ENCODE measurements at places on chromosomes 2 and 18. TPM values are rescaled to one million over a fixed set of nuclear protein-coding genes. Genes with fewer than 3 reads are reported as not detected.

ABCB11 gene
- total RNA-seq, result not detected

KANSL1L gene
- 5.0 TPM for total RNA-seq

IL36A gene
- not detected for total RNA-seq

ANKRD62 gene
- not detected for total RNA-seq

ARHGEF4 gene
- total RNA-seq, result 0.51 TPM

- DNase-seq, result no peak
Observed at GRCh38 chr18:14086458-14087231, 45.6 kb downstream of the ZNF519 start.

DNA sequence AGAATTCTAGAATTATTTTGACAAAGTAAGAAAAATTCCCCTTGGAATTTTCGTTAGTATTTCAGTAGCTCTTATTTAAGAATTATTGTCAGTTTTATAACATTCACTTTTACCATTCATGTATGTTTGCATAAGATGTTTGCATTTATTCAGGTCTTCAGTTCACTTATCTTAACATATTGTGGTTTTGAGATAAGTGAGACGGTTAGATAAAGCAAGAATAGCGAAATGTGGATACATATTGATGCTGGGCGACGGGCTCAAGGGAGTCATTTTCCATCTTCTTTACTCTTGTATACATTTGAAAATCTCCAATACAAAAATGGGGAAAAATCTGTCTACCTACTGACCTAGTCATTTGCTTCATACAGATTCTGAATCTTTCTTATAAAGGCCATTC lies 156.7 kb upstream of the HDAC4 start:
- no peak for DNase-seq

GRCh38 chr2:15315411-15315810 lies 245.7 kb downstream of the NBAS start:
- DNase-seq, result no peak

DNA sequence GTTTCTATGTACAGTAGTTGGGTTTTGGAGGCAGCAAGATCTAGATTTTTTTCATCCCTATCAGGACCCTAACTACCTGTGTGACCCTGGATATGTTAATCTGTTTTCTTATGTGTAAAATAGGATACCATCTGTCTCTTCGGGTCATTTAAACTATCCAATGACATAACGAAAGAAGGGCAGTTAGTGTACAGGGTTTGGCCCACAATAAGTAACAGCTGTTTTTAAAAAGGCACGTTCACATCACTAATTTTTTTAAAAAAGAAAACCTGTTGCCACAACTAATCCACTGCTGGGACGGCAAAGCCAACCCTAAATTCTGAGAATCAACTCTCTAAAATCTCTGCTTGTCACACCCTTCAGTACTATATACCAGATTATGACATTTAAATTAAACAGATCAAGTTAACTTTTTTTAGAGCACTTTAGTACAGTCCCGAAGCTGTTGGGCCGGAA lies 869 bp downstream of the USP40 start:
- no peak for DNase-seq

GRCh38 chr2:236654496-236654895 lies 84.9 kb downstream of the ACKR3 start:
- DNase-seq, result no peak

DNA sequence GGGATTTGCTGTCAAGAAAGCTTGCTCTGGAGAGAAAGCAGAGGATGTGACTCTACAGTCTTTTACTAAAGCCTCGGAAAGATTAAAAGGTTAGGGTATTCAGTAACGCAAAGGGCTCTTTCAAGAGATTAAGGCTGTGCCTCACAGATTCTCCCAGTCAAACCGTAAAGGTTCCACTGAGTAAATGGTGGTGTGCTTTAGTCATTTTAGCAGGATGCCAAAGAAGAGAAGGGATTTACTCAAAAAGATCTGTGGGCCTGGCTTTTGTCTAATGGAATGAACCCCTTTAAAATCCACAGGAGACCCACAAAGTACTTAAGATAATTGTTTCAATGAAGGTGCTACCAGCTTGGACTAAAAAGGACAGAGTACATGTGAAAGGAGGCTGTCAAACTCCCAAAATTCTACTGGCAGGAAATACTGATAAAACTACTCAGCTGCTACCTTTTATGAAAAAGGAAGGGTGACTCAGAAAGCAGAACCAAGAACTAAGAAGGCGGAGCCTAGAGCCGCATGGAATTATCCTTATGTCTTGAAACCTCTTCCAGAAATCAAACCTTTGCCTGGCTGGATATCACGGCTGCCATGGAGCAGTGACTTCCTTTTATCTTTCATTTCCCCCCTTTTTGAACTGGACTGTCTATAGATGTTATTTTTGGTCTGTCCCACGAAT lies 670.2 kb upstream of the ZEB2 start:
- no peak for DNase-seq
